ENCODE measurements at places on chromosomes 13 and 19.

- DNase-seq: no peak
These were observed 117.3 kb downstream of the DLEU7 start for GRCh38 chr13:50726164-50726563.

GRCh38 chr13:50999641-51000040, 90.0 kb downstream of the RNASEH2B start:
- no peak for DNase-seq

DNA sequence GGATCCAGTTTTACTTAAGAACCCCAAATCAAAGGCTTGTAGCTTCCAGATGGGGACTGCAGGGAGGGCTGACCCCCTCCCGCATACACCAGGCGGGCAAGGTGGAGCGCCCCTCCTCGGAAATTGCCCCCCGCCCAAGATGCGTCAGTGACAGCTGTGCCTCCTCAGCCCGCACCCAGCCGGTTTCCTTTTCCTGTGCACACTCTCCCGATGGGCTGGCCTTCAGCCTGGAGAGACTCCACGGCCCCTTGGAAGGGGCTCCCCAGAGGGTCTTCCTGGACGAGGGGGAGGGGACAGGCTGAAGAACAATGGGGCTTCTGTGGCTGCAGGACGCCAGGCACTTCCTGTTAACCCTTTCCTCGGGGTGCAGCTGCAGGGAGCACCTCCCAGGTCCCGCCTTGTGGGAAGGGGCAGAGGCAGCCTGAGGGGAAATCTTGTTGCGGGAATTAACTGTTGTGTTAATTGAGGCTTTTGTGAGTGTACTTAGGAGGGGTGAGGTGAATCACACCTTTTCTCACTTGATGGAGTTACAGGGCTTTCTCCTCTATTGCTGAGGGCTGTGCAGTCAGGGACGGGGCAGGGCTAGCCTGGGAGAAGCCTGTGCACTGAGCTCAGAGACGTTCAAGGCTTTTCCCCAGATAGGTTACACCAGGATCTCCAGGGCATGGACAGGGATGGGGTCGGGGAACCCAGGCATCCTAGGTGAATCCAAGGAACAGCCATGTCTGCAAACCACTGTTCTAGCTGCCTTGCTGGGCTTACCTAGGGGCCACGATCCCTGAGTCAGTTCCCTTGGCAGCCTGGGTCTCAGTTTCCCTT, 14.3 kb downstream of the IER2 start:
- DNase-seq: no peak

DNA sequence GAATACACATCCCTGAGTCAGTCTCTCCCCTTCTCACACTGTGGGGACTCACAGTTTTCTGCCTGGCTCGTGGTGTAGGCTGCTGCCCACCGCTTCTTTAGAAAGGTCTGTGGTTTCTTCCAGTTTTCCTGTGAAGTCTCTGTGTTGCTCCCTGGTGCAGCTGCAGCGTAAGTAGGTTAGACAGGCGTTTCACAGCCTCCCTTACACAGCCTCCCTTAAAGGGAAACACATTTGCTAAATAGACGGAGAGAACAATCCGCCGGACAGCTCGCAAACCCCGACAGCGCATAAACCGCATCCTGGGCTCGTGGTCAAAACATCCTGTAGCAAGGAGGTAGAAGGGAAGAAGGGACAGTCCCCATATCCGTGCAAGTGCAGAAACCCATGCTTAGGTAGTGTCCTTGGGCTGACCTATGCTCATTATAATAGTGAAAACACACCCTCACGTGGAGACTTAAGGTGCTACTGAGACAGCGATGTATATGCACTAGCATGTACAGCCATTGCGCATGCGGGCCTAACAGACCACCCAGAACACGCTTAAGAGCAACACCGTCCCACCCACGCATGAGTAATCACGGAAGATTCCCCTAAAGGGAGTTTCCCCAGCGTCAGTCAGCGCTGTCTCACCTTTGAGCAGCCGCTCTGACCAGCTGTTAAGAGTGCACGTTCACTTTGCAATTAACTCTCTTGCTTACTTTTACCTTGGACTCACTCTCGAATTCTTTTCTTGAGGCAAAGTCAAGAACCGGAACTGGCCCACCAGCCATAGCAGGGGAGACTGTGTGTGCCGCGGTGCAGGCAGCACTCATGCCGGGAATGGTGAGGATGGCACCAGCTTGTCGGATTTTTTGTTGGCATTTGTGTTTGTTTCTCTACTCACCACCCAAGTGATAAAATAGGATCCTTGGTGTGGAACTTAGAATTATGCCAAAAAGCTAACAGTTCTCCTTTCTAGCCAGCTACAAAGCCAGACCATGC, 16.6 kb downstream of the SIGLEC8 start:
- peak; percentile 79 for DNase-seq

DNA sequence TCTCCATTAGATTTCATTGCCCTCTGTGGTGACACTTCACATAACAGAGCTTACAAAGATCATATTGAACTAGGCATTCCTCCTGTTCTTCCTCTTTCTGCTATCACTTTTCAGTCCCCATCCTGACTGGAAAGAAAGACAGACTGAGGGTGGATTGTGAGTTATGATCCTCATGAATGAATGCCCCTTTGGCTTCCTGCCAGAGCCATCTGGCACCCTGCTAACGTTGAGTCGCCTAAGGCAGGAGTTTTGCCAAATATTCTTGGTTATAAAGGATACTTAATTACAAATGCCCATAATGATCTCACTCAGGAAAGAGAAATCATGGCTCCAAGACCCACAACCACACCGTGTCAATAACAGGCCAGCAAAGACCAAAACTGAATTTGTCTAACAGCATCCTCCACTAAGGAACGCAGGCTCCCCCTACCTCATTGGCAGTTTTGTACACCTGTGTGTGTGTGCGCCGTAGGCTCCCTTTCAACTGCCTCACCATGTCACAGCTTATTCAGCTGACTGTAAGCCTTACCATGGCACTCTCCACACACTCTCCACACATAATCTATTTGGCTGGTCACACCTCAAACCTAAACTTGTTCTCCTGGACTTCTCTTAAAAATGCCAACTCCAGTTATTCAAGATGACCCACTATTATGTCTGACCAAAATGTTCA, 15.5 kb downstream of the ZNF211 start:
- DNase-seq: no peak

DNA sequence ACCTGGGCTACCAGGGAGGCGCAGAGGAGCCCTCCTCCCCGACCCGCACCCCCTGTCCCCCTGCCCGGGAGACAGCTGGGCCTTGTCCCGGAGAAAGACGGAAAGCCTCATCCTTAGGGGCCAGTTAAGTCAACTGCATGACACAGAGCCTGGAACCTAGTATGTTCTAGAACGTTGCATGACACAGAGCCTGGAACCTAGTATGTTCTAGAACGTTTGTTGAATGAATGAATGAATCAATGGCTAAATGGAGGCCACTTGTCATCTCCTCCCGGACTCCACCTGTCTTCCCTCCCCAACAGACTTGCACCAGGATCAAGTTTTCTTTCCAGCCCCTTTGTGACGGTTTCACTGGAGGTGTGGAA, 706 bp downstream of the SERP2 start:
- DNase-seq: no peak

- no peak for DNase-seq
These were observed 53.8 kb downstream of the CDK8 start for GRCh38 chr13:26307701-26308100.

GRCh38 chr19:2315818-2316353, 7.9 kb upstream of the LINGO3 start:
- DNase-seq: no peak
